ENCODE measurements at places on chromosomes 4 and X.

- no peak for DNase-seq
Measured at GRCh38 chr4:17846266-17846665, 35.5 kb downstream of the NCAPG start.

DNA sequence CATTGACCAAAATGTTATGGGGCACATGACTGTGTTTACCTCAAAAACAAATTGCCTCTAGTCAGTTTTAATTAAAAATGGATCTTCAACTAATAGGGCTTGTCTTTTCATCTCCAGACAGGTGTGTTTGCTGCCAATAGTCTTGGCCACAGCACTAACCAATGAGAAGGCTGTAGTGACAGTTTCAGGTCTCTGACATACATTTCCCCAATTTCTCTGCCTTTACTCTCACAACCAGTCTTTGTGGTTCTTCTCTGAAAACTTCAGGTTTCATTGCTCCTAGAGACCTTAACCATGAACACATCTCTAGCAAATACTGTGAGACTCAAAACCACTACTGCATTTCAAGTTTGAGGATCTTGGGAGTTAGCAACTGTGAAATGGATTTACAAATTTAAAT lies 3.5 kb upstream of the EDNRA start:
- DNase-seq: no peak

- DNase-seq: no peak
Measured at GRCh38 chr4:61824454-61824853, 624.3 kb downstream of the ADGRL3 start.

DNA sequence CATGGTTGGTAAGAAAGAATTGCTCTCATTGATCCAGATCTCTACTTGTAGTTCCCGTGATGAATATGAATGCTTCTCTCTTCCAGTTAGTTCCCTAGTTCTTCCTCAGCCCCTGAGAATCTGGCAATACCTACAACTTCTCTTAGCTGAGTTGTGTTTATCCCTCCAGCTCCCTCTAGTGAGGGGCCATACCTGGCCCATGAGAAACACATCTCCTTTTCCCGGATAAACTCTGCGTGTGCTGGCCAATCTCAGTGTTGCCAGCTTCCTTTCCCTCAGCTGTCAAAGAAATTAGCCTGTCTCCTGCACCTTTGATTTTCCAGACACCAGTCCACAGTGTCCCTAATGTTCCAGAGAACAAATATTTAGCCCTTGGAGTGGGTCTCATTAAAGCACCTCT lies 5.7 kb downstream of the CBLL2 start:
- no peak for DNase-seq

DNA sequence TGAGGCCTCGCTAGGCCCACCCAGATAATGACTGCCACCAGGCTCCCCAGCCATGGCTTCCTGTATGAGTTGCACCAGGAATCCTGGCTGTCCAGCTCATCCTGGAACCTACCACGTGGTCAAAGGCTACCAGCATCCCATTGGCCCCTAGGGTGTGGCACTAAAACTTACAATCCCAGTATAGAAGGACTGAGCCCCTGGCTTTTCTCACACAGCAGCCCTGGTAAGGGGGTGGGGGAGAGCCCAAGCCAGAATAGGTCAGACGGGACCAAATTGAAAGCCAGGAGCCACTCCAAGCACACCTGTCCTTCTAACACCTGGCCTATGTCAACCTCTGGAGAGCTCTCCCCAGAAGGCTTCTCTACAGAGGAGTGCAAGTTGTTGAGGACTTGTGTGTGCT lies 269.3 kb upstream of the AGTR2 start:
- DNase-seq: no peak

DNA sequence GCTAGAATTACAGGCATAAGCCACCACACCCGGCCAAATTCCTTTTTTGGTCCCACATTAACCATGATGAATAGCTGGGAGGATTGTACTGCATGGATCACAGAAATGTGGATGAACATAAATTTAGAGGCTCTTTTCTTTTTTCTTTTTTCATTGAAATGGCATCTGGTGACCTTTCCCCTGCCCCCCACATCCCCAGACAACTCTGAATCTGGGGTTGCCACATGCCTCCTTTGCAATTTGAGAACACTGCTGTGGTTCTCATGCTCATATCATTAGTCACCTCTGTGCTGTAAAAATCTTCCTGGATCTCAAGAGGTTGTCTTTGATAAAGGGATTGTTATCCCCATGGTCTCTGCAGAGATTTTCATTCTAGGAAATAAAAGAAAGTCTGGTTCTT lies 22.8 kb upstream of the FMR1NB start:
- no peak for DNase-seq

DNA sequence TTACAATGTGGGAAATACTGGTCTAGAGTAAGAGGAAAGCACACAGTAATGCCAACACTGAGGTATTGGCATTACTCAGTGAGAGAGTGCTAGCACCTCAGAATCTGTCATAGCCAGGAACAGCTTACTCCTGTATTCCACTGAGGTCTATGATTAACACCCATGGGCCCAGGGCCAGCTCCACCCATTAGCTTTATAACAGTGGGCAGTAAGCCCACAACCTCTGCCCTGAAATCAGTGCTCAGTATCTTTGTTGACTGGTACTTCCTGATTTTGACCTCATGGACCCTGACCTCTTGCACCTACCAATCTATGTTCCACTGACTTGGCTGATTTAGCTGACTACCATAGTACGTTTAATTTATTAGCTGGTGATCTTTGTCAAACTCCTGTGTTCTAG lies 56.1 kb downstream of the LANCL3 start:
- no peak for DNase-seq

DNA sequence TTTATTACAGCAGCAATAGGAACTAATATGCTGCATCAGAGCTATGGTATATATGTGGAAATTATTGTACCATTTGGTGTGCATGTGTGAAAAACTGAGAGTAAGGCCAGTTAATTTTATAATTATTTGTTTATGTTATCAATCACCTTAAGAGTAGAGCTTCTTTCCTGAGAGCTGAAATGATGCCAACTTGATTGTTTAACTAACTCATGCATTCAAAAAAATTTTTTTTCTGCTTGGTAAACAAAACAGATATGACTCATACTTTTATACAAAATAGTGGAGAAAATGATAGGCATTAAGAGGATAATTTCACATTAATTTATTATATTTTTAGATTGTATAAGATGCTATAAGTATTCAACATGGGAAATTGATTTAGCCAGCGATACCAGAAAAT lies 622.7 kb downstream of the RAPGEF2 start:
- DNase-seq: no peak

DNA sequence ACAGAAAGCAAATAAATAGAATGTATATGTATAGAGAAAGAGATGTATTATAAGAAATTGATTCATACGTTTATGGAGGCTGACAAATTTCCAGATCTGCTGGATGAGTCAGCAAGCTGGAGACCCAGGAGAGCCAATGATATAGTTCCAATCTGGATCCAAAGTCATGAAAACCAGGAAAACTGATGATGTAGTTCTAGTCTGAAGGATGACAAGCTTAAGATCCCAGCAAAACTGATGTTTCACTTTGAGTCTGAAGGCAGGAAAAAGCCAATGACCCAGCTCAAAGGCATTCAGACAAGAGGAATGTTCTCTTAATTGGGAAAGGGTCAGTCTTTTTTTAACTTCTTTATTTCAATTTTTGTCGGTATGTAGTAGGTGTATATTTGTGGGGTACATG lies 102.6 kb downstream of the LHFPL1 start:
- DNase-seq: no peak

- no peak for DNase-seq
Measured at GRCh38 chrX:150752124-150752523, 58.9 kb downstream of the MTMR1 start.

GRCh38 chrX:134388161-134389109 lies 71.5 kb upstream of the HPRT1 start:
- no peak for DNase-seq

DNA sequence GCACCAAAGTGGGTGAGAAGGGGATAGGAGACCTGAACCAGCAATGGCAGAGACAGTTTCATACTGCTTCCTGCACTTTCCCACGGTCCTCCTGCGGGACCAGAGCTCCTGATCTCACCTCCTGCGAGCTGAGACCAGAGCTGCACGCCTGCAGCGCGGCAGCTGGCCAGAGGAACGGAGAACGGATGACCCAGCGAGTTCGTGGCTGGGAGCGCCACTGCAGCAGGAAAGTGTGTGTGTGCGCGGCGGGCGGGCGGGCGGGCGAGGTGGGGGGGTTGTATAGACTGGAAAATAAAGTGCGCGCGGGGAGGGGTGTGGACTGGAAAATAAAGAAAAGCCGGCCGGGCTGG lies 16.5 kb downstream of the MCF2 start:
- no peak for DNase-seq

DNA sequence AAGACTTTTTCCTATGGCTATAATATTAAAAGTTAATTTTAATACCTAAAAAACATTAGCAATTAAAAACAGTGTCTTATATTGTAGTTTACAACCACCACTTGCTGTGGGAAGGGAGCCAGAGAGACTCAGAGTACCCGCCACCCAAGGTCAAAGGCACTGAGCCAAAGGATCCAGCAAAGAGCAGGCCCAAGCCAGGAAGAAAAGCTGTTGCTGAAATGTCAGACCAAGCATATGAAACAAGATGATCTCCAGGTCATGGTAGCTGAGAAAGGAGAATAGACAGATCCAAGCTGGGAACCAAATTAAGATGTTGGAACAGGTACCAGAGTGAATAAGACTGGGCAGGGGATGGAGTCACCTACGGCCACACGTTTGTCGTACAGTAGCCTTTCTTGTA lies 18.8 kb upstream of the ATOH1 start:
- no peak for DNase-seq

DNA sequence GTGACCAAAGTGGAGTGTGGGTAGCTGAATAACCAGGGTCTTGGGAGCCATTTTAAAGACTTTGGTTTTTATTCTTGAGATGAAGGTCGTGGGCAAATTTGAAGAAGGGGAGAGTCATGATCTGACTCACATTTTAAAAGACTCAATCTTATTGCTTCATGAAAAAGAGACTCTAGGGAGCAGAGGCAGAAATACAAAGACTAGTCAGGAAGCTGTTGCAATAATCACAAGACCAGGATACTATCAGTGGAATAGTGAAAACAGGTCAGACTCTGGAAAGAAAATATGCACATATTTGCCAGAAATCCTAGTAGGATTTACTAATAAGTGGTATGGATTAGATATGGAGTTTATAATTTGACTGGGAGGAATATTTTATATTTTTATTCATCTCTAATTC lies 448.4 kb downstream of the RAPGEF2 start:
- no peak for DNase-seq
